AG10803 (cell line): ENCODE measurements at places on chromosomes 3 and 15.

DNA sequence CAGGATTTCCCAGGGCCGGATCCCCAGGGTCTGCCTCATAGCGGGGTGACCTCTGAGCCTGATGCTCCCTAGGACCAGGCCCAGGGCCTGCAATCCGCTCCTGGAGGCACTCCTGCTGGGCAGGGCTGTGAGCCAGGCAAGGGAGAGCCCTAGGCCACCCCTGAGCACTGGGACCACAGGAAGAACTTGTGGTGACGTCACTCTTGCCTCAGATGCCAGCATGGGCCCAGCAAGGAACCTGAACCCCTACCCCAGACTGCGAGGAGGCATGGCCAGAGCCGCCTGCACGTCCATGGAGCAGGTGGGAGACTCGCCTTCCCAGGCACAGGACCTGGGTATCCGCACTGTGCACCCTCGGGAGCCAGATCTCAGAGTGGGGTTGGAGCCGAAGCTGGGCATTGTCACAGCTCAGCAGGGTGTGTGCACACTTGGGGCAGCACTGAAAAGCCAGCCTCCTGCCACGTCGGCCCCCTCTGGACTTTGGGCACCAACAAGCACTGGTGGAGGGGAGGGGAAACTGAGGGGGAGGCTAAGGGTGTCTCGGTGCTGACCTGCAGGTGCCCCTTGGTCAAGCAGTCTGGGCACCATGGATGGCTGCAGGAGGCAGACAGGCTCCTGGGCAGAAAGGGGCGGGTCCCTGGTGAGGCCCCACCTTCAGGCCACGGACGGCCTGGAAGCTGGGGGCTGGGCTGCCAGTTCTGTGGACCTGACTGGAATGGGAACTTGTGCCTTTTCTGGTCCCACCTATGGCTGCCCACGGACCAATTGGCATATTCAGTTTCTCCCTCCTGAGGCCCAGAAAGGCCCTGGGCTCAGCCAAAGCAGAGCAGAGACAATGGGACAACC, 49.3 kb downstream of the SLC6A20 start:
- no peak for DNase-seq

DNA sequence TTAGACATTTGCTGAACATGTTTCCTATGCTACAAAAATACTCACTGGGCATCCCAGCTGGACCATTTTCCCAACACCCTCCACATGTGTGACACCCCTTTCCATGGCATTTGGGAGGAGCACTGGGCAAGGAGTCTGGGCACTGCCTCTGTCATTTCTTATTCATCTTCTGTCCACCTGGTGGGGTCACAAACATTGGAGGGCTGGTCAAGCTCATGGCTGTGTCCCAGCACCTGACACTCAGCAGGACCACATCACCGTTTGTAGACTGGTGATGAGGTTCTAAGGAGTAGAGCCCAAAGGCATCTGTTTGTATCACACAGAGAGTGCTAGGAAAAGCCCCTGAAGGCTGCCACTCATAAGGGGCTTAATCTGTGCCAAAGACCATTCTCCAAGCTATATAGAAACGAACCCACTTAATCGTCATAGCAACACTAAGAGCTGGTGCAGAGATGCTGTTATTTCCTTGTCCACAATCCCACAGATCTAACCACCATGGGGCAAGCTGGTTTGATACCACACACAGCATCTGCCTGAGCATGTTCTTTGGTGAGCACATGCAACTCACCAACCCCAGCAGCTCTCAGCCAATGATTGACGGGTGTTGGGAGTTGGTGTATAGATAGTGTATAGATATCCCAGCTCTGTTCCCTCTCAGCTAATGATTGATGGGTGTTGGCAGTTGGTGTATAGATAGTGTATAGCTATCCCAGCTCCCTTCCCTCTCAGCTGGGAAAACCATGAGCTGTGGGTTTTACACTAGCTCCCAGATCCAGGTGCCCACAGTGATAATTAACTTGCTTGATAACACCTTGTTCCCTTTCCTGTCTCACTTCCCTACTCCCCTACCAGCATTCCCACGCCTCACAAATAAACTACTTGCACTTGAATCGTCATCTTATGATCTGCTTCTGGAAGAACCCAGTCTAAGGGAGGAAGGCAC, 42.7 kb upstream of the ATP2B2 start:
- no peak for DNase-seq

GRCh38 chr3:145557405-145557804, 603.6 kb downstream of the PLOD2 start:
- DNase-seq, result no peak

DNA sequence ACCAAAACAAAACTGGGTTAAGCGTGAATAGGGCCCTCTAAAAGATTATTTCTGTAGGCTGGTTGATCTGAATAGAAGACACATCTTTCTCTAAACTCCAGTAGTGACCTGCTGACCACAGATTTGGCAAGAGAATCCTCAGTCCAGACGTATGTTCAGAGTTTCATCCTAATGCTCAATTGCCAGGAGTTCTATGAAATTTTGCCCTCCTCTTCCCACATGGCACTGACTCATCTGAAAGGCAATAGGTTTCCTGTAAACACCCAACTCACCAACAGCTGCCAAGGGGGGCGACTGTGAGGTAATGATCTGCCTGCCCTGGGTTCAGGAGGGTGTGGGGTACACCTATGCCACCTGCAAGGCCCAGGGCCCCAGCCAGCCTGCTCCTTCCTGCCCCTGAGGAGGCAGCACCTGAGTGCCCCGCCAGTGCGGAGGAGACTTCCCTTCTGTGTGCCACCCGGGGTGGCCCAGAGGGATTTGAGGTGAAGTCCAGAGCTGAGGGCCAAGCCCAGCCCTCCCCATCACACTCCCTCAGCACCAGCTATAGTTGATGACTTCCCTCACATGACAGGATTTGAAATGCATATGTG, 8.4 kb upstream of the PLA2G4D start:
- DNase-seq, result peak; percentile 36

DNA sequence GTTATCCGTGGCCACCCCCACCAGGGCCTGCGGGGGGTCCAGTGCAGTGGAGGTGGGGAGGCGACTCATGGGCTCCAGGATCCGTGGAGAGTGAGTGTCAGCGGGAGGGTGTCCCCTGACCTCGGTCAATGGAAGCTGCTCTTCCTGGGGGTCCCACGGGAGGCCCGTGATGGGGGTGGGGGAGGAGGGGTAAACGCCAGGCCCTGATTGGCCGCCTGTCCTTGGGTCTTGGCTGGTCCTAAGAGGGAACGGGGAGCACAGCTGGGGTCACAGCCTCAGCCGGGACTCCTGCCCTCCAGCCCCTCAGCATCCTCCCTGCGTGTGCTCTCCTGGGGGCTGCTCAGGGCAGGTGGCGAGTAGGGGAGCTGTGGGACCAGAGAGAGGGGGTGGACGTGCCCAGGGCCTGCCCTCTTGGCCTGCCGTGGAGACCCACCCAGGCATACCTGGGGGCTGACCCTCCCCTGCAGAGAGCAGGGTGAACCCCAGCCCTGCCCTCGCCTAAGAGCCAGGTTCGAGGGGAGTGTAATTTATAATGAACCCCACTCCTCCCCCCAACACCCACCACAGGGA, 184.6 kb downstream of the GOLGA6L6 start:
- no peak for DNase-seq

DNA sequence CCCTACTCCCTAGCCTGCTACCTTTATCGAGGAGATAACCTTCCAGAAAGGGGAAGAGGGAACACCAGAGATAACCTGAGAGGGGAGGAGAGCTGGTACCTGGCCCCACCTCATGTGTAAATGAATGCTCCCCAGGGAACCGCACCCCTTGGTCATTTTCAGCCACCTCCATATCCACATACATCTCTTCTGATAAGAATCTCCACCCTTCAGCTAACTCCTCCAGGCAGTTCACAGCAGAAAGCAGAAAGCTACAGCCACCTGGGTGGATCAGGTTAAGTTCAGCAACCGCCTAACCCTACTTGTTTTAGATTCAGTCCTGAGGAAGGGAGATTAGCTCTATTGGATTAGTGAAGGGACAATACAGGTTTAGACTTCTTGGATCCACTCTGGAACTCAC, 38.0 kb upstream of the TIMP4 start:
- no peak for DNase-seq

DNA sequence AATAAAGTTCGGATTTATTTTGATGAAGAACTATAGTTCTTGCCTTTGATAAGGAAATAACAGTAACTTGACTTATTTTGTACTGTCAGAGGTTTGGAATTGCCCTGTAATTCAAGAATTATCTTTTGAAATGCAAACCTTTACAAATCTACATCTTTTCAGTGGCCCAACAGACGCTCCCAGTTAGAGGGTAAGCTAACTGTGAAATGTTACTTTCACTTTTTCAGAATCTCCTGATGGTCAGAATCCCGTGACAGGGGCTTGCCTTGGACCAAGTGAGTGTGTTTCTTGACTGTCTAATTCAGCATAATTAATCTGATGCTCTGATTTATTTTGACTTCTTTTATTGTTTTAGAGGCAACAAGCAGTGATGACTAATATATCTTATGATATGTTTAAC, 262.5 kb downstream of the PLOD2 start:
- peak; percentile 6 for DNase-seq

GRCh38 chr3:126525091-126525852, 1.3 kb downstream of the CHST13 start:
- no peak for DNase-seq

DNA sequence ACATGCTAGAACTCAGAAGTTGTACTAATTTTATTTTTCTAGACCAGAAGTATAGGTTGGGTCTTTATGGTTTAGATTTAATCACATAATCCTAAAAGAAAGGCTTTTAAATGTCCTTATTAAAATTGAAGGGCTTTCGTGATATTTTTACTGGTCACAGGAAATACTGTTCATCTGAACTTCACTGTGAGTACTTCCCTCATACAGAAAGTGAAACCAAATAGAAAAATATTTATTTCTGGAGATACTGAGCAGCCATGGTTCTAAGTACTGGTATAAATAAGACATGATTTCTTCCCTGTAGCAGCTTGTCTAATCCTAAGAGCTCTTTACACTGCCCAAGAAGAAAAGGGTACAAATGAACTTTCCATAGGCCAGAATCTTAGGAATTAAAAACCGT, 2.0 kb downstream of the SNRK start:
- DNase-seq, result peak; percentile 25

DNA sequence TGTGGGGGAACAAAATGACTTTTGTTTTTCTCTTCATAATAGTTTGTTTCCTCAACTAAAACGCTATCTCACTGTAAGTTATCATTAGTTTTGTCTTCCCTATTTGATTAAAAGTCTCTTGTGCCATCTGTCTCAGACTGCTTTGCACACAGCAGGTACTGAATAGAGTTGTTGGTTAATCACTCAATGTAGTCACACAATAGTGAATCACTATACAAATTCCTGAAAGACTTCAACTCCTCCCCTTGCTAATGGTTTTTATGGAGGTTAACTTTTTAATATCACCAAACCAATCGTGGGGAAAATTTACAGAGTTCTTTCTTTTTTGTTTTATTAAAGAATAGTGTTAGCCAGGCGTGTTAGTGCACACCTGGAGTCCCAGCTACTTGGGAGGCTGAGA, 2.6 kb upstream of the NGLY1 start:
- DNase-seq, result no peak

GRCh38 chr3:10459954-10460754, 45.2 kb downstream of the ATP2B2 start:
- DNase-seq, result peak; percentile 40

DNA sequence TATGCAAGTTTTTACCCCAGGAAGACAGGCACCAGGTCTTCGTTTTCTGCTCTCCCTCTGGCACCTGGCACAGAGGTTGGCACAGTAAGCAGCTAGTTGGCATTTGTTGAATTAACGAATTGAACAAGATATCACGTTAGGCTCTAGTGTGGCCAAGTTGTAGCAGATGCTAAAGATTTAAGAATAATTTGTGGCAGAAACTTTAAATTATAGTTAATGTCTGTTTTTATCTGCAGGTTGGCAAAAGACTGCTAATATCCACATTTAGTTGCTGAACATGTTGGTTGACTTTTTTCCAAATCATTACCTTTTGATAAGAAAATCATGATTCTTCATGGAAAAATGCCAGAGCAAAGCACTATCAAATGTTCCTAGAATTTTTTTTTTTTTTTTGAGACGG, 8.1 kb downstream of the CHRNA5 start:
- no peak for DNase-seq

DNA sequence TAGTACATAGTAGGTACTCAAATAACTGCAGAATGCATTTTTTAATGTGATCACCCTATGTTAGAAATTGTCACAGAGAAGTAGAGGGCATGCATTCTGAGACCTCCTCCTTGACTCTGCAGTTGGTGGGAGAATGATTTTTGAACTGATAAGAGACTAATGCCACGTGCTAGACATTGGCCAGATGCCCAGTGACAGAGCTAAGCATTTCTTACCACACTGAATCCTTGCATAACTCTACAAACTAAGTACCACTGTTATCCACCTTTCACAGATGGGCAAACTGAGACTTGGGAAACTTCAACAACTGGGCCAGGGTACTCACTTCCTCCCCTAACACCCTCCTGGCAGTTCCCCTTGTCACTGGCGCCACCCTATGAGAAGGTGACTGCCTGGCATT, 33.5 kb upstream of the SPATA12 start:
- DNase-seq, result peak; percentile 42

- DNase-seq, result no peak
These were observed 13.8 kb downstream of the DENND4A start for GRCh38 chr15:65778269-65778668.

DNA sequence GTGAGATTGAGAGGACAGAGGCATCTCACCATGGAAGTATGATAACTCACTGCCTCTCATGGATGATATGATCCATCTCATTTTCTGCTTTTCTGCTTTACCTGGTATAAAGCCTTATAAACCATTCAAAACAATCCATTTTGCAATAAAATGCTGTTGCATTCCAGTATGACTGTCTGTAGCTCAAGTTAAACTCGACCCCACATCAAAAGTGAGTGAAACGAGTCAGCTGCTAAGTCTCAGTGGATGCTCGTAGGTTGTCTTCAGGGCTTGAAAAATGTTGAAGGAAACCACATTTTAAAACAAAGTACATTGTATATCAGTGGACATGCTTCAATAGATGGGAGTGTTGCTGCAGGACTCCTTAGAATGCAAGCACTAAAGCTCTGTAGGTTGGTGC, 839.0 kb downstream of the TUSC7 start:
- DNase-seq, result no peak

GRCh38 chr15:68526784-68527183, 52.0 kb upstream of the CORO2B start:
- no peak for DNase-seq

DNA sequence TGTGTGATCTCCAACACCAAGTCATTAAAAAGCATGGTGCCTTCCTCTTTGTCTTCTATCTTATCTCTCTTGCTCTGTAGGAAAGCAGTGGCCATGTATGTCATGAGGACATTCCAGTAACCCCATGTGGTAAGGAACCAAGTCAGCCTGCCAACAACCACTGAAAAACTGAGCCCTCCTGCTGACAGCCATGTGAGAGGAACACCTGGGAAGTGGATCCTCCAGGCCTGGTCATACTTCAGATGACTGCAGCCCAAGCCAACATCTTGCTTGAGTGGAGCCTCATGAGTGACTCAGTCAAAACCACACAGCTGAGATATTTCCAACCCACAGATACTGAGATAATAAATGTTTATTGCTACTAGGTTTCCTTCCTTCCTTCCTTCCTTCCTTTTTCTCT, 597.3 kb downstream of the ZIC1 start:
- peak; percentile 76 for DNase-seq

GRCh38 chr3:35785234-35785888, 146.0 kb downstream of the ARPP21 start:
- no peak for DNase-seq
